CD4-positive, alpha-beta T cell treated with Interleukin-6 for 4 hours (primary cell): ENCODE measurements at places on chromosomes 5 and 9.
A peak's percentile ranks its signal among the peaks of the same experiment; 100 is the strongest.

- DNase-seq = no peak
Measured at GRCh38 chr5:150584556-150585335, 55.7 kb upstream of the SYNPO start.

DNA sequence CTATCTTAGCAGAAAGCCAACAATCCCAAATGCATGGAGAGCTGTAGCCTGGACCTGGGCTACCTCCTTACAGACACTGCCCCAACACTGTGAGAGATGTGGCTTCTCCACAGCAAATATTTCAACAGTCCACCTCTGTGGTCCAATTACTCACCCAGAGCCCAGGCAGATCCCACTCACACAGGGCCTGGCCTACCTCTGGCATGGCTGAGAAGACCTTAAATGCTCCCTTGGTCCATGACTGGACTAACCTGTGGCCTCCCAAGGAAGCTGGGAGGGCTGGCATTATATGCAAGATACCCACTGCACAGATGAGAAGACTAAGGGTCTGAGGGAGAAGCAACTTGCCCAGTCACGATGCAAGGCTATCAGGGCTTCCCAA is 22.8 kb upstream of the SLC25A51 start:
- DNase-seq = no peak

- DNase-seq = no peak
Measured at GRCh38 chr5:139851558-139851957, 56.0 kb downstream of the PSD2 start.

DNA sequence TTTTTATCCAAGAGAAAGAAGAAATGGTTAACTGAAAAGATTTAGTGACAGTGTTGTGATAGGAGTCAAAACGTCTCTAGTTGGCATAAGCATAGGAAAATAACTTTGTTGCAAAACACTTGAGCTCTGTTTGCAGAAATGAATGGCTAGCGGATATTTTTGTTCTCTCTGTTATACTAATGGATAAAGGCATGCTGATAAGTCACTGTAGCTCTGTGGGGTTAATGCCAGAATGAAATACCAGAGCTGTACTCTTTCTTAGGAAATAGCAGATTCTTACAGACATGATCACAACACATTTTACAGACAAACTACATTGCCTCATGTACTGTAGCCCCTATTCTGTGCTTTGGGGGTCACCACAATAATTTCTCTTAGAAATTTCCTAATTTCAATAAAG is 202.8 kb downstream of the DMRTA1 start:
- DNase-seq = no peak

DNA sequence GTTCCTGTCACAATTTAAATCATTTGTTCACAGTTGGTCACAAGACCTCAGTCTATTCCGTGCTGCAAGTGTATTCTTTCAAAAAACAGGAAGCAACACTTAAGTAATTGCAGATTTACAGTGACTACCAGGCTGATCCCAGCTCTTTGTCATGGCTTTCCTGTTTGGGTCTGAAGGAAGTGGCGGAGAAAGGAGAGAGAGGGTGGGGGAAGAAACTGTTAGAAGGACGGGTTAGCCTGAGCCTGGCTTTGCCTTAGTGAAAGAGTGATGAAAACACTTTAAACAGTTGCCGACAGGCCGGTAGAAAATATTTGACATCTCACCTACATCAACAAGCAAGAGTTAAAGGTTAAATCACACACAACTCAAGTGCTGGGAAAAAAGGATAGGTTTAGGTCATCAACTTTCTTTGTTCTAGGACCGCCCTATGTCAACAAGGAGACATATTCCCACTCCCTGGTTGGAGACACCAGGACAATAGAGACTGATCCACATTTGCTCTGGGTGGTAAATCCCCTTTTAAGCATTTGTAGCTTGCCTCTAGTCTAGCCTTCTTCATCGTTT is 102.2 kb upstream of the DAB2 start:
- DNase-seq = no peak

DNA sequence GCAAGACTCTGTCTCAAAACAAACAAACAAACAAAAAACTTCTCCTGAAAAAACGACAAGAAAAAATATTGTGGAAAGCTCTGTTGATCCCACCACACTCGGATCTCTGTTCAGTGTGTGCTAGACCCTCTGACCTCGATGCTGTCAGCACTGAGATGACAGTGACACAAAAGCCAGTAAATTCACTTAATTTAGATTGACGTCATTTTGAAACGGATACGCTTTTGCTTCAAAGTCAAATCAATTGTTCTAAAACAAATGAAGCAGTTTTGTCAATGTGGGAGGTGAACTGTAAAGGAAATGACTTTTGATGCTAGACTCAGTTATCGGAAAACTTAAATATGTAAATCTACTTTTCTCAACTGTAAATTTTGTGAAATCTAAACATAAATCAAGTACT is 26.6 kb downstream of the CCT5 start:
- no peak for DNase-seq

- no peak for DNase-seq
Measured at GRCh38 chr5:157877821-157878220, 18.9 kb upstream of the CLINT1 start.

GRCh38 chr5:36536616-36537005 is 69.8 kb upstream of the SLC1A3 start:
- no peak for DNase-seq

DNA sequence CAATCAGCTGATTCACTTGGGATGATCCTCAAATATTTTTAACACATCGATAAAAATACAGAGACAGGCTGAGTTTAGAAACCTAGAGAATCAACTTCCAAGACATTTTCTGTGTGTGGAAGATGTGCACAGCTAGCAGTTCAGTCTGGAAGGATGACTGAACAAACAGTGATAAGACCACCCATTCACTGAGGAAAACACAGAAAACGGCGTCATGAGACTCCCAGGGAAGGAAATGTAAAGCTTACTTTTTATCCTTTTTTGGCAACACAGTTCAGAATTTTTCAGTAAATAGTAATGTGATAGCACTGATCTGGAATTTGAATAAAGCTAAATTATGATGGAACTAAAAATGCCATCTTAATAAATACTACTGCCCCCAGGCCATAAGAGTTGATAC is 277.6 kb downstream of the SEMA5A start:
- no peak for DNase-seq

DNA sequence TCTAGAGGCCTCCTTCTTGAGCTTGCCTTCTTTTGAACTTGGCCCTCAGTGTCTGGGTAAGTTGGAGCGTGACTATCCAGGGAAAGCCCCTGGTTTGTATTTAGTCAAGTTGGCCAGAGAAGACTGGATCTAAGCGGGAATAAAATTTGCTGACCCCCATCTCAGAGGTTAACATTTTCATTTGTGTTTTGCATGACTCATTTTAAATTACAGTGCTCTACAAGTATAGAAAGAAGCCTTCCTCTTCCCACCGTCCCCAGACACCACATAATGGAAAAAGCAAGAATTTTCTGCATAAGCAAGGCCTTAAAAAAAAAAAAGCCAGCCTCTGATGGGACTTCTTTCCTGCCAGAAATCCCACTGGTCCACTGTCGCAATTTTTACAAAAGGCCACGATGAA is 27.2 kb downstream of the PIK3R1 start:
- no peak for DNase-seq

- no peak for DNase-seq
Measured at GRCh38 chr5:171745602-171746001, 40.0 kb upstream of the SMIM23 start.

DNA sequence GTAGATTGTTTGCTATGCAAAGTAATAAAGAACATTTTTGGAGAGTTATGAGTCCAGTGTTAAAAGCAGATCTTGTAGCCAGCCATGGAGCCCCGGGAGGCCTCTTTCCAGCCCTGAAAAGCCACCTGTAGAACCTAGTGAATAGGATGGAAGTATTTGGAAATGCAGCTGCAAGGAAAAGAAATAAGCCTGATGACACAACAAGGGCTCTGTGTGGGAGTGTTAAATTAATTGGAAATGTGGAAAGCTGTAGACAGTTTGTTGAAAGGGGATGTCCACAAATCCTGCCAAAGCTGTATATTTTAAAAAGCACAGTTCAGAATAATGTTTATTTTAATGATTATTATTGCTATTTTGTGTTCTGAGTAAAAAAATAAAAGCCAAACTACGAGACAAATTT is 152.5 kb upstream of the GHR start:
- DNase-seq = no peak

- peak; percentile 54 for DNase-seq
Measured at GRCh38 chr5:56815658-56816545, 553 bp downstream of the MAP3K1 start.

DNA sequence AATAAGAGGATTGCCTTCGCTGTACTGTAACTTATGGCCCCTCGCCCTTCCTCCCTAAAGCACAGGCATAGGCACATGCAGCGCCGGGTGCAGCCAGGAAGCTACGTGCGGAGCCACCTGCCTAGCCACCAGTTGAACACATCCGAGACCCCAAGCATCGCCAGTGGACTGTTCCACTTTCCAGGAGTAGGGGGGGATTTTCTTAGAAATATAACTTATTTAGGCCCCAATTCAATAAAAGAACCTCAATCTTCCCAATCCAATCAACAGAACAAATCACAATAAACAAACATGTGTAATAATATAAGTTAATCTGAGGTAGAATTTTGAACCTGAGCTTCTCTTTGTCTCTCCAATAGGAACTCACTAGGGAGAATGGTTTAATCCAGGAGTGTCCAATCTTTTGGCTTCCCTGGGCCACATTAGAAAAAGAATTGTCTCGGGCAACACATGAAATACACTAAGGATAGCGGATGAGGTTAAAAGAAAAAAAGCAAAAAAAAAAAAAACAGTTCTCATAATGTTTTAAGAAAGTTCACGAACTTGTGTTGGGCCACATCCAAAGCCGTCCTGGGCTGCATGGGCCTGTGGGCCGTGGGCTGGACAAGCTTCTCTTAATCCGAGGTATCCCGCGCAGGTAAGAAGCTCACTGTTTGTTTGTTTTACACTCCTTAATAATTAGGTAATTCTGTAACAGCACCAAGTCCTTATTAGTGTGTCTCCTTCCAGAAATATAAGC is 22.0 kb upstream of the NIPBL start:
- DNase-seq = no peak

DNA sequence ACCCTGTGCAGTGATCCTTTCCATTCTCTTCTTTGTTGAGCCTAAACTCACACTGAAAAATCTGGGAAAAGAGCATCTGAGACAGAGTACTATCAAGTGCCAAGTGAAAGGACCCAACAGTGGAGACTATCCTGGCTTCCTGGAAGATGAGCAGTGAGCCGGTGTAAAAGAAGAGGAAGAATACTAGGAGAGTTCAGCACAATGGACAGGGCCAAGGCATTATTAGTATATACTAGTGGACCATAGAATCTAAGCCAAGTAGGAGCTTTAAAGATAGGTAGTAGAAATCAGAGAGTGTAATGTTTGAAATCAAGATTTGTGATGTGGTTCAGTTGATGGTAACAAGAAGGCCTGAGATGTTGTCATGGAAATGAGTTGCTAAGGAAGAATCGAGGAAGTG is 140.8 kb downstream of the CAMK4 start:
- DNase-seq = no peak

- no peak for DNase-seq
Measured at GRCh38 chr5:57211039-57211438, 37.2 kb downstream of the GPBP1 start.

- DNase-seq = no peak
Measured at GRCh38 chr5:8827696-8828095, 718.2 kb downstream of the SEMA5A start.

- DNase-seq = no peak
Measured at GRCh38 chr9:98094316-98094715, 24.7 kb downstream of the TRIM14 start.

DNA sequence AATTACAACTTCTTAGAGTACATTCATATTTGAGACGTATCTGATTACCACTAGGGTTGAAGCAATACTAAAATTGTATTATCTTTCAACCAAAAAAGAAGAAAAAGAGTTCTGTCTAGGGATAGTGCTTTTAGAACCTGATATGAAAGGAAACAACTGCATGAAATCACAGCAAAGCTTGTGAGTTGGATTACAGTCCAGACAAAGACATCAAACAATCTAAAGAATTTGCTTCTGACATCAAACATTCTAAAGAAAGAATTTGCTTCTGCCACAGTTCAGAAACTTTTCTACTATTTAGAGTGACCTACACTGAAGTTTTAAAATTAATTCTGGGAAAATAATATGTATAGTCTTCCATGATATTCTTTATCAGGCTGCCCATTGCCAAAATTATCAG is 1141.1 kb upstream of the ACO1 start:
- DNase-seq = no peak

DNA sequence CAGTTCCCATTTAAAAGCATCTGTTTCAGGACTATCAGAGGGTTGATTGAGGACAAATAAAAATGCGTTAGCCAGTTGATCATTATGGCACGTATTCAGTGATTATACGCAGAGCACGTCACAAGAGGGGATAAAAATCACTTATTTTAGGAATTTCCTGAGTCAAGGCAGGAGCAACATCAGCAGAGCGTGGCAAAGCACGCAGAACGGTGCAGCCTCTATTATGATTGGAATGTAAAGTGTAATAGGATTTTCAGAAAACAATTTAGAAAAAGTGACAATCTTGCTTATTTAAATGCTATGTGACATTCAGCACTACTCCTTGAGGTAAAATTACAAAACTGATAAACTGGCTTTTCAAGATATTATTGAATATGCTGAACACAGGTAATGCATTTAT is 413.6 kb upstream of the DAP start:
- DNase-seq = no peak

DNA sequence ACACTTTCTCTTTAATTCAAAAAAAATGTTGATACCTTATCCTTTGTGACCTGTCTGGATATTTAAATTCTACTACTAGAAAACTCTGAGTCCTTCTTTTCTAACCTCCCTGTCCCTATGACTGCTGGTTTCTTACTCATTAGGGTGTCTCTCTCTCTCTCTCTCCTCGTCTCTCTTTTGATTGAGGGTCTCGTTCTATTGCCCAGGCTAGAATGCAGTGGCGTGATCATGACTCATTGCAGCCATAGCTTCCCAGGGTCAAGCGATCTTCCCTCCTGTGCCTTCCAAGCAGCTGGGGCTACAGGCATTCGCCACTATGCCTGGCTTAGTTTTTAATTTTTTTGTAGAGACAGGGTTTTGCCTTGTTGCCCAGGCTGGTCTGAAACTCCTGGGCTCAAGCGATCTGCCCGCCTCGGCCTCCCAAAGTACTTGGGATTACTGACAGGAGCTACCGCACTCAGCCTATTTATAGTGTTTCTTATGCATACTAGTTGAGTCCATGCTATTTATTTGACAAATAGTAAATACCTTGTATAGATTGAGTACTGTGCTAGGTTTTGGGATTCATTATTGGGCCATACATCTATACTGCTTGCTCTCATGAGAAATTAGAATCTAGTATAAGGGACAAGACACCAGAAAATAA is 61.9 kb downstream of the NSD1 start:
- DNase-seq = no peak

- peak; percentile 21 for DNase-seq
Measured at GRCh38 chr5:112869948-112870347, 8.9 kb downstream of the SRP19 start.

- DNase-seq = no peak
Measured at GRCh38 chr9:97640325-97640724, 6.7 kb downstream of the NCBP1 start.

GRCh38 chr5:8923526-8923925 is 622.3 kb downstream of the SEMA5A start:
- no peak for DNase-seq

GRCh38 chr5:10711562-10711961 is 49.5 kb downstream of the DAP start:
- no peak for DNase-seq
